ENCODE measurements at places on chromosomes 11 and 22.

DNA sequence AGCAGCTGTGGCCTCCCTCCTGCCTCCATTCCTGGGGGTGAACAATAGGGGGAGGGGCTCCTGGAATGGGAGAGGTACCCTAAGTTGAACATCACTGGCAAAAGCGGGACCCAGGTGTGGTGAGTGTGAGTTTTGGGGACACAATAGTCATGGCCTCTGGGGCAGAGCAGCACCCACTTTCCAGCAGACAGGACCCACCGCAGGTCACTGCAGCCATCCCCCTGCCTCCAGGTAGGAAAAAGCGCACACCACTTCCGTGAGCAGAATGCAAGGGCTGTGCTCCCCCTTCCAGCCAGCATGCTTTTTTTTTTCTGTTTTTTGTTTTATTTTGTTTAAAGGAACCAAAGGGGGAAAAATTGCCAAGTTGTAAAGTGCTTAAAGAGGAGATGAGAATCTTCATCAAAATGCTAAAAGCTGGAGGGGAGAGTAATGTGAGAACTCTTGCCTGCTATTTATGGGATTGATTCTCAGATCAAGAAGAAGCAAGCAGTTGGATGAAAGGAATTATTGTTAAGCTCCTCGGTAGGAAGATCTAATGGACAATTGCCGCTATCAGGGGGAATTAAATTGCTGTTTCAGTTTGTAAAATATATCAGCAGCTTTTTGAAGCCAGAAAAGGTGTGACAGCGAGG lies 152.9 kb downstream of the FEZ1 start:
- DNase-seq: no peak

DNA sequence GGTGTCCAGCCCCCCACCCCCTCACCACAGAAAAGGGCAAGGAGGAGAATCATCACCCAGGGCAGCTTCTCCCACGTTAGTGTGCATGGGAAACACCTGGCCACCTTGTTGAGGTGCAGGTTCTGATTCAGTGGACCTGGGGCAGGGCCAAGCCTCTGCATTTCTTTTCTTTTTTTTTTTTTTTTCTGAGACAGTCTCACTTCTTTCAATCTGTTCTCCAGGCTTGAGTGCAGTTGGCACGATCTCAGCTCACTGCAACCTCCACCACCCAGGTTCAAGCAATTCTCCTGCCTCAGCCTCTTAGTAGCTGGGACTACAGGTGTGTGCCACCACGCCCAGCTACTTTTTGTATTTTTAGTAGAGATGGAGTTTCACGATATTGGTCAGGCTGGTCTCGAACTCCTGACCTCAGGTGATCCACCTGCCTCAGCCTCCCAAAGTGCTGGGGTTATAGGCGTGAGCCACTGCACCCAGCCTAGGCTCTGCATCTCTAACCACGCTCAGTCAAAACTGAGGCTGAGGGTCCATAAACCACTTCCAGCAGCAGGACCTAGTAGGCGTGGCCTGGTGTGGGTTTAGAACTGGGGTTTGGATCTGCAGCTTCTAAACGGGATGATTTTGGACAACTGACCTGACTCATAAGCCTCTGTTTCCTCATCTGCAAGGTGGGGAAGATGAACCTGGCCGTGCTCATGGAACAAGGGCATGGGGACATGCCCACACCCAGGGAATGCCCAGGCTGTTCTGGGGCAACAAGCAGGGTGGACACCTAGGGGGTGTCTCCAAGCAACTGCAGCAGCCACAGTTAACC lies 734 bp downstream of the ZP1 start:
- DNase-seq: no peak

DNA sequence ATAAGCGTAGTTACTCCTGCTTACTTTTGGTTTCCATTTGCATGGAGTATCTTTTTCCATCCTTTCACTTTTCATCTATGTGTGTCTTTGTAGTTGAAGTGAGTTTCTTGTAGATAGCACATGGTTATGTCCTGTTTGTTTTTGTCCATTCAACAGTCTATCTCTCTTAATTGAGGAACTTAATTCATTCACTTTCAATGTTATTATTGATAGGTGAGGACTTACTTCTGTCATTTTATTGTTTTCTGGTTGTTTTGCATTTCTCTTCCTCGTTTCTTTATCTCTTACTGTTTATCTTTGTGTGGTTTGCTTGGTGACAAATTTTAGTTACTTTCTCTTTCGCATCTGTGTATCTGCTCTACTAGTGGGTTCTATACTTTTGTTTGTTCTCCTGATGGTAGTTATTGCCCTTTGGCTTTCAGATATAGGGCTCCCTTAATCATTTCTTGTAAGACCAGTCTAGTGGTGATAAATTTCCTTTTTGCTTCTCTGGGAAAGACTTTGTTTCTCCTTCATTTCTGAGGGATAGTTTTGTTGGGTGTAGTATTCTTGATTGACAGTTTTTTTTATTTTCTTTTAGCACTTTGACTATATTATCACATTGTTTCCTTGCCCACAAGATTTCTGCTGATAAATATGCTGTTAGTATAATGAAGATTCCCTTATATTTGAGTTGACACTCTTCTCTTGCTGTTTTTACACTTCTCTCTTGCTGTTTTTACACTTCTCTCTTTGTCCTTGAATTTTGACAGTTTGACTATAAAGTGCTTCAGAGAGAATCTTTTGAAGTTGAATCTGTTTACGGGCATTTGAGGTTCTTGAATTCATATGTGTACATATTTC lies 9.0 kb upstream of the RAG1 start:
- DNase-seq: no peak

DNA sequence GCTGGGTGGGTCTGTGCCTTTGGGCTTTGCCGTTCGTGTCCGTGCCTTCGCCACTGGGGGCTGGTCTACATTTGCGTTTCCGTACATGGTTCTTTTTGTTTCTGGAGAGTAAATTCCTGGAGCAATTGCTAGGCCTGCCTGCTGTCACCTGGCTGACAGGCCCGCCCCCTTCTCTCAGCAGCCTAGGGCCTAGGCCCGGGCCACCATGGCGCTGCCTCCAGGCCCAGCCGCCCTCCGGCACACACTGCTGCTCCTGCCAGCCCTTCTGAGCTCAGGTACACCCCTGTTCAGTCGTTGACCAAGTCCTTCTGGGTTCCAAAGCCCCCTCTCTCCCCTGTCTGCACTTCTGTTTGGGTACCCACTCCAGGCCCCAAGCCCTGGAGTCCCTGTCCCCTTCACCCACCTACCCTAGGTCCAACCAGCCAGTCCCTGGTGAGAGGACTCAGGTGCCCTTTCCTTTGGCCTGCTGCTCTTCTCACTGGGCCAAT lies 649 bp downstream of the TMEM25 start:
- DNase-seq: no peak

GRCh38 chr11:66109294-66109693 lies 39.2 kb downstream of the PACS1 start:
- no peak for DNase-seq

DNA sequence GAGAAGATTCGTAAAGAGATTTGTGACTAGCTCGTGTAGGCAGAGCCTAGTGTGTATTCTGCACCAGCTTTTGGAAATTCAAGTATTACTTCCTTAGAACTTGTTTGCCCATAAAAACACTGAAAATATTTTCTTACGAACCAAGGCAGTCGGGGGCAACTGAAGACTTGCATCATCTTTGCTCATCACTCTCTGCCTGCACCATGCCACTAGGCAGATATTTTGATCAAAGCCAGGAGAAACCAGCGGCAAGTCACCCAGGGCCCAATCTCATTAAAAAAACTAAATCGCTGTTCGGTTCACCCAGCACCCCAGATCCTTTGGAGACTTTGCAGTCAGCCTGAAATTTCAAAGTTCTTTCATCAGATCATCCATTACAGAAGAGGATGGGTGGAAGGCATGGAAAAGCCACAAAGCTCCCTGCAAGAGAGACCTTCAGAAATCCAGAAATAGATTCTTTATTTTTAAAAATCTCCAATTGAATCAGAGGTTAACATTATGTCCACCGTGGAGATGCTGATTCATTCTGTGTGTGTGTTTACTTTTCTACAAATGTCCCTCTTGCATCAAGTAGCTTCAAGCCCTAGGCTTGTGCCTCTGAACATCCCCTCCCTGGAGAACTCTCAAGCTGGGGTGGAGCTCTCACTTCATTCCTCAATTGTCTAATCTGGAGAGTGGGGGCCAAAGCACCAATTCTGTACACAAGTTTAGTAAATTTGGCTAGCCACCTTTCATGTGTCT lies 78.4 kb downstream of the ETS1 start:
- no peak for DNase-seq

DNA sequence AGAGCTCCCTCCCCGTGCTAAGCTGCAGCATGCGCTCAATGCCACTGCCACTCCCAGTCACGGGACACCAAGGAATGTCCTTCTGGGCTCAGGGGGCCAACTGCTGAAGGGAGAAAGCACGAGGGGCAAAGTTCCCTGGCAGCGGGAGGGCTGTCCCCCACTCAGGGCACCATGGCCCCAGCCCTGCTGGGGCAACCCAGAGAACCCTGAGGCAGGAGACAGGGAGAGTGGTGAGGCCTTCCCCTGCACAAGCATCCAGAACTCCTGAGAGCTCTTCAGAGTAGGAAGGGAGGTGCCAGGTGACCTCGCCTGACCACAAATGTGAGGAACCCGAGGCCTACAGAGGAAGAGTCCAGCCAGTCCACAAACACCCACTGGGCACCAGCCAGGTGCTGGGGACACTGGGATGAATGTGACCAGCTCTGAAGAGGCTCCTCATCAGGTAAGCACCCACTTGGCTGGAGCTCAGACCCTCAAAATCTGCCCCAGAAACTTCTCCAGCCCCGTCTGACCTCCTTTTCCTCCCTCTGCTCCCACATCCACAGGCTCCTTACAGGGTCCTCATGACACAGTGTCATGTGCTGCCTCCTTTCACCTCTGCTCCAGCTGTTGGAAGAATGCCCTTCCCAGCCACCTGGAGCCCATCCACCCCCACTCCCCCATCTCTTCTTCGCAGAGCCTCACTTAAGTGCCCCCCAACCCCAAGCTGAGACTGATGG lies 15.6 kb downstream of the GDPD5 start:
- DNase-seq: no peak

DNA sequence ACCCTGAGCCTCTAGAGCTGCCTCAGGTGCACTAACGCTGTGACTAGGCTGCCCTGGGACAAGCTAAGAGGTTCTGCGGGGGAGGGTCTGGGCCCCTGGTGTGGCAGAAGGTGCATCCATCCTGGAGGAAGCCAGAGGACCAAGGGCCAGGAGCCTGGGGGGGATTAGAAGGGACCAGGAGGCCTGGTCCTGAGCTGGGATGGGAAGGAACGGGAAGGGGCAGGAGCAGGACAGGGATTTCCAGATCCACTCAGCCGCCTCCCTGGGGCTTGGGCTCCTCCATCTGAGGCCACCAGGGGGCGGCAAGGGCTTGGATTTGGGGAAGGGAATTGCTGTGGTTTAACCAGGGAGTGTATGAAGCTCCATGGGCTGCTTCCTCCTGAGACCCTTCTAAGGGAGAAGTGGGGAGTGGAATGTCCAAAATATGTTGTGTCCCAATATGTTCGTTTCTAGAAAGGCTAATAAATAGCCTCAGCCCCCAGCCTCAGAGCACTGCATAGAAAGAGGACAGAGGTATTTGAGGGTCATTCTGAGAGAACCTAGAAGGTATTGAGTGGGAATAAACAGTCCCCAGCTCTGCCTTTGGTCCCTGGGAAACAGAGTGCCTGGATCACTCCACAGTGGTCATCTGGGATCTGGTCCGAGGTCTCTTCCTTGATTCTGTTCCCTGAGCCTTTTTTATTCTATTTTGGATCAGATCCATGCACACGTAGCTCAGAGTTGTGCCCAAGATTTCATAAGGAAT lies 17.4 kb upstream of the PRAME start:
- no peak for DNase-seq

DNA sequence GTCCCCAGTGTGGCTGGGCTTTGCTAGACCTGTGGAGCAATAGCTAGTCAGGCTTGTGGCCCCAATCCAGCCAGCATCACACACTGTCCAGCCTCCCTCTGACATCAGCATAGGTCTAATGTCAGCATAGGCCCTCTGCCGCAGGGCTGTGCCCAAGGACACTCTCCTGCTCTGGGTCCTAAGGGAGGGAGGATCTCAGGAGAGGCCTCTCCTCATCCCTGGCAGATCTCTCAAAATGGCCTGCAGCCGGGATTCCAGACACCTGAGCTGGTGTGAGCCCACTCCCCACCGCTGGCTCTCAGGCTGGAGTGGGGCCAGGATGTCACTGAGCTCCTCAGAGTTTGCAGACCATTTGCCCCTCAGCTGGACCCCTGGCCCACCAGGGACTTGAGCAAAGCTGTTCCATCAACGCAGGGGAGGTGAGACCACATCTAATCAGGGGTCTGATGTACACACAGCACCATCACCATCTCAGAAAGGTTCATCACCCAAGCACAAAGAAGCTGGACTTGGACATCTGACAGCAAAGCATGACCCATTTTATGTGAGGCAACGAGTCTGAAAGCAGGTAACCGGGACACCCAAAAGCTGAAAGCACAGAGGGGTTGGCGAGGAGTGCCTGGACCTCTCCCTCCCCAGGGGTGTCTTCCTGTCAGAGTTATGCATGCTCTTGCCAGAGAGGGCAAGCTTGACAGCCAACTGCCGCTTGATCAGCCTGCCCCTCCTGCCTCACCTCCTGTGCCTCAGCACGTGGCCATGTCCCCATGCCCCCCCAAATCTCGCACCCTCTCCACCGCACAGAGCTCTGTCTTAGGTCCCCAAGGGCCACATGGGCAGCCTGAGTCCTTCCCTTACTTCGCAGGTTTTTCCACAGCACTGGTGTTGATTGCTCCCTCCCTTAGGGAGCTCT lies 69.7 kb upstream of the SEPTIN5 start:
- no peak for DNase-seq

Data from stimulated activated CD8-positive, alpha-beta memory T cell treated with anti-CD3 and anti-CD28 coated beads, Interleukin-4, amount 100 ng/mL, for 1 hour (primary cell).